ENCODE measurements at places on chromosomes 11 and 22.

GRCh38 chr22:40679249-40679963 lies at the start of gene MCHR1:
Gene MCHR1 (plus strand): TSS chr22:40679484. CDS start chr22:40679653, 169 bp downstream.
- DNase-seq = no peak

DNA sequence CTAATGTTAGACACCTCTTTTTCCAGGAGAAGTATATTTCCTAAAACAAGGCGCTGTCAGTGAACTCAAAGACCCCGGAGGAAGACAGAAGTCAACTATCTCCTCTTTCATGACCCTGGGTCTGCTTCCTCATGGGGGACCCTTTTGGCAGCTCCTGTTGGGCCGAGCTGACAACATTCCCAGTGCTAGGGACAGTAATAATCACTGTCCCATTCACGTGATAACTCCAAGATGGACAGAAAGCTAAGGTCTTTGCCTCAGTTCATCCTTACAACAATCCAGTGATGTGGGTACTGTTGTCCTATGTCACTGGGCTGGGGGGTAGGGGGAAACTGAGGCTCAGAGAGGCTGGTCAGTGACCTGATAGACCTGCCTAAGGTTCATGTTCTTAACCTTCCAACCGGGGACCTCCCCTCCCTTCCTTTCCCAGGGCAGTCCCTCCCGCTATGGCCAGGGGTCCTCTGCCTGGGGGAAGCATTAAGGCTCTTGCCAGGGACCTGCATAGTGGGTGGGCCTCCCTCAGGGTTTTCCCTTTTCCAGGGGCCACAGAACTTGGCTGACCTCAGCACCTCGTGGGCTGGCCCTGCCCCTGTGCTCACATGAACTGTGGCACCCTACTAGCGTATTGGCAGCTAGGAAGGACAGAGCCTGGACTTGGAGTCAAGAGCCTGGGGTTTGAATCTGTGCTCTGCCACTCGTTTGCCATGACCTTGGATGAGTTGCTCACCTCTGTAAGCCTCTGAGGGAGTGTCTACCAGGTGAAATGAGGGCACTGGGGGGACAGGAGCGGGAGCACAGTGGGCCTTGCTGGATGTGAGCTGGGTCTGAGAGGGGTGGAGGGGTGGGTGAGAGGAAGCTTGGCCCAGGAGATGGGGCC lies 53.6 kb downstream of the LRRC32 start:
- DNase-seq = no peak

DNA sequence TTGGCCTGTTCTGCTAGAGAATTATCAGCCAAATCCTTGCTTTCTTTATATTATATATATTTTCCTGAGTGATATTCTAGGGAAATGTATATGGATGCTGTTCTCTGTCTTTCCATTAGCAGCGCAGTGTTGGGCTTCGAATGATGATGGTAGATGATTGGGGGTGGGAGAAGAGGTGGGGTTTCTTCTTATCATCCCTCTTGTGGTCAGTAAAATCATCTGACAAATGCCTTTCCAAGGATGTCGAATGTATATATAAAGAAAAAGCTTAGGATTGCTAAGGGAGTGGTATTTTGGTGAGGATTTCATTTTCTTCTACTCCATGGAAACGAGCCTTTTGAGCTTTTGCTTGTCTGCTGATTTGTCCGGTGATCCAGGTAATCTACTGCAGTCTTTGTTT lies 48.9 kb downstream of the ARHGEF12 start:
- DNase-seq = no peak

GRCh38 chr11:124640666-124641065 lies 18.0 kb downstream of the TBRG1 start:
- no peak for DNase-seq

GRCh38 chr11:1069740-1070139 lies 4.9 kb upstream of the MUC2 start:
- DNase-seq = no peak

Measured in fibroblast of skin of left biceps (primary cell).